ENCODE measurements at places on chromosomes 4 and X.

- DNase-seq: no peak
Observed at GRCh38 chrX:64427787-64428186, 32.5 kb upstream of the MTMR8 start.

DNA sequence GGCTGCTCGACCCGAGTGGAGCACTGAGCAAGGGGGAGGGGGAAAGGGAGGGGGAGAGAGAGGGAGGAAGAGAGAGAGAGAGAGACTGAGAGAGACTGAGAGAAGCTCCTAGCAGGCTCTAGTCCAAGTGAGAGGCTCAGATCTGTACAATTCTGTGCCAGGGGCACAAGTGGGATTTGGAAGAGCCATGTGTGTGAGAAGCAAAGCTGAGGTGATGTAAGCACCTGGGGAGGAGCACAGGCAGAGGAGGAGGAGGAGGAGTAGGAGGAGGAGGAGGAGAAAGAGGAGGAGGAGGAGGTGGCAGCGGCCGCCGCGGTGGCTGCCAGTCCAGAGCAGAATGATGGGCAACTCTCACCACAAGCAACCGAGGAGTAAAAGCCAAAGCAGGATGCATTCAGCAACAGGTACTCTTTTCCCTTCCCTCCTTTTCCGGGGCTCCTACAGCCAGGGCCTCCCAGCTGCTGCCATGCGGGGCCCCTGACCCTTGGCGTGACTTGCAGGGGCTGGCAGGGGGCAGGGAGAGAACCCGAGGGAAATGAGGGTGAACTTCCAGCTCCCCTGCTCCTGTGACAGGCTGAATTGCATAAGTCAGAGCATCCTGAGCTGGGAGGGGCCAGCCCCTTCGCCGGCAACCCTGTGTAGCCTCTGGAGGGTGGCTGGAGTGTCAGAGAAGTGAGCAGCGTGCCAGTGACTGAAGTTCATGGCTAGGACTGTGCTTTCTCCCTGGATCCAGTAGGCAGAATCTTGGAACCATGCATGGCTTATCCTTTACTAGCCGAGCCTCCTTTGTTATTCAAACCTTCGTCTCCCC, 62.2 kb downstream of the RTL5 start:
- DNase-seq: no peak

- no peak for DNase-seq
Observed at GRCh38 chr4:97367878-97368277, 775.4 kb downstream of the STPG2 start.

GRCh38 chrX:139924696-139925095, 8.2 kb downstream of the ATP11C start:
- no peak for DNase-seq

- no peak for DNase-seq
Observed at GRCh38 chr4:117817301-117817700, 217.0 kb upstream of the NDST3 start.

- DNase-seq: no peak
Observed at GRCh38 chrX:413322-414201, 26.9 kb upstream of the PPP2R3B start.

- no peak for DNase-seq
Observed at GRCh38 chr4:34720571-34720970, 1523.7 kb downstream of the ARAP2 start.

GRCh38 chr4:84499624-84499982, 511 bp upstream of the NKX6-1 start:
- DNase-seq: no peak

DNA sequence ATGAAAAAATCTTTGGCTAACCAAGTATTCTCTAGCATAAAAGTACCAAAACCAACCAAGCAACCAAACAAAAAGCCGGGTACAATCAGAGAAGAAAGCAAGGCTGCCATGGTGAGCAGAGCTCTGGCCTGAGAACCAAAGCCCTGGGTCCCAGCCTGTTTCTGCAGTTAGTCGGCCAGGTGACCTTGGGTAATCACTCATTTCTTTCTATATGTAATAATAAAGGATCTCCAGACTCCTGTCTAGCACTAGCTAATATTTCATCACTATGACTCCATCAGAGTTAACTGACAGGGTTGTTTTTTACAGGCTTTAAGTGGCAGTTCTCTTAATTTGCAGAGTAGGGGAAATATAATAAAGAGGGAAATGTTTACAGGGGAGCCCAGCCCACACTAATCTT, 34.0 kb upstream of the RASGEF1B start:
- DNase-seq: no peak

GRCh38 chrX:8897259-8897658, 96.1 kb upstream of the FAM9A start:
- DNase-seq: no peak

DNA sequence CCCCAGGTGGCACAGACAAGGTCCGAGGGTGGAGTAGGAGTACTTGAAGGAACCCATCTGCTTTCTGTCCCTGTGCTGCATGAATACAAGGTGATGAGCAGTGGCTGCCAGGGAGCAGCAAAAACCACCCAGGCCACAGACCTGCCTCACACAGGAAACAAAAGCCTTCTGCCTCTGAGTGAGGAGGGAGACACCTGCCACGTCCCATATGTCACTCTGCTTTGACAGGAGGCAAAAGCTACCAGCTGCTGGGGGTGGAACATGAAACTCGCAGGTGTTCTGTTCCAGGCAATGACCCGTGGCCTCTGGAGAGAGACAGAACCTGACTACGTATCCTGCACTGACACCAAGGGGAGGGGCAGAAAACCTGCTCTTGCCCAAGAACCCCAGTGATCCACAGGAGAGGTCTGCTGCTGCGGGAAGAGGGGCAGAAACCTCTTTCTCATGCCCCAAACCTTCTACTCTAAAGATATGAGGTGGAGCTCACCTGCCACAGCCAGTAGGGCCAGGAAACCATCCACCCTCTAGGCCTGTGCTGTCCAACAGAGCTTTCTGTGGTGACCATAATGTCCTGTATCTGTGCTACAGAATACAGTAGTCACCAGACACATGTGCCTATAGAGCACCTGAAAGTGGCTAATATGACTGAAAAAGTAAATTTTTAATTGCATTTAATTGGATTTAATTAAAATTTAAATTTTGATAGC, 172.9 kb downstream of the PRDM5 start:
- no peak for DNase-seq

DNA sequence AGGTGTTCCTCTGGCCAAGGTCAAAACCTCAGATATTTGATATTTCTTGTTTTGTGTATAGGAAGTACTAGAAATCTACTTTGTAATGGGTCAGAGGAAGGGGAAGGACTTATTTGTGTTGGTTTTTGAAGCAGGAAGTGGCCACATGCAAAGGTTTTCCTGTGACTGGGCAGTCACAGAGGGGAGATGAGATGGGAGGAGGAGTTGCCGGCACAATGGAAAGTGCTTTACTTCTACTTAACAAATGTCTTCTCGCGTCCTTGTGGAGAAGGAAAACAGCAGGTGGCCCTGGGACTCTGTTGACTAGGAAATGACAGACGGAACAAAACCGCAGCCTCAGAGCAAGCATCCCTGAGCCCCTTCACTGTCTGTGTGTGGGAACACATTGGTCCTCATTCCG, 46.6 kb downstream of the SHROOM2 start:
- no peak for DNase-seq

- no peak for DNase-seq
Observed at GRCh38 chr4:15291122-15291521, 136.7 kb upstream of the C1QTNF7 start.

DNA sequence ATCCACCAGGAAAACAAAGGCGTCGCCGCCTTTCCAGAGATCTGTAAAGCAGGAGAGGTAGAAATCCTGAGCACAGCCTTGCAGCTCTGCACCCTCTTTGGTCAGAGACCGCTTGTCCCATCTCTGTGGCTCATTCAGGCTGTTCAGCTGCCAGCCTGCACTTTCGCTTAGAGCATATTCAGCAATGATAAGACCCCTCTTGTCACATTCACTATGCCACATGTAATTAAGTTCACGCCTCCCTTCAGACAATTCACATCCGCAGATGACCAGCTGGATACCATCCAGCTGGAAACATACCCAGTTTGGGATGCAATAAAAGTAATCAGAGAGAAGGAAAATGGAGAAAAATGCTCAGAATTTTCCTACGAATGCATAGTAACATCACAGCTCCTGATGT, 335.4 kb downstream of the UNC5C start:
- no peak for DNase-seq

DNA sequence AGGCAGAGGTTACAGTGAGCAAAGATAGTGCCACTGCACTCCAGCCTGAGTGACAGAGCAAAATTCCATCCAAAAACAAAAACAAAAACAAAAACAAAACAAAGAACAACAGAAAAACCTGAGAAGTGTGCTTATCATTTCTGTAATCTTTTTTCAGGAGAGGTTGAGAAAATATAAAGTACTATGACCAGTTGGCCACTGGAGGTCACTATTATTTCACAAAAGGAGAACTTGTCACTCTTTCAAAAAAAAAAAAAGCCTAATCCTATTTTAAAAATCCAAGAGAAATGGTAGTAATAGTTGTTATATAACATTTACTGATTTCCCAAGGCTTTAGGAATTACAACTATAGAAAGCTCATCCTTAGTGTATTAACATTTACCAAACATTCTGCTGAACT, 24.9 kb upstream of the RNF150 start:
- no peak for DNase-seq

- no peak for DNase-seq
Observed at GRCh38 chr4:79854856-79855502, 218.1 kb downstream of the ANTXR2 start.

GRCh38 chrX:40154853-40155588, 57.3 kb upstream of the BCOR start:
- DNase-seq: no peak

DNA sequence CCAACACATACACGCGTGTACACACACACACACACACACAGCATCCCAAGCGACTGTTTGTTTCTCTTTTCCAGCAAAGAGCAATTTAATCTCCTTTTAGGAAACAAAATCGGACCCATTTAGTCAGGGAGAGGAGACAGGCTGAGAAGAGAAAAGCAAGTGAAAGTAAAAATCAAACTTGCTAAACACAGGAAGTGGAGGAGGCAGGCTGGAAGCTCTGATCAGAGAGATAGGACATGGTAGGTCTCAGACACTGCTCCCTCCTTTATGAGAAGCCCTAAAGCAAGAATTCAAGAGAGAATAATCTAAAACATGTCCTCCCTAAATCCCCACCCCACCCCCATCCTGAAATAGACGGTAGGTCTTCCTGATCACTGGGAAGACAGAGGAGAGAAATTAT, 62.3 kb downstream of the GPC3 start:
- no peak for DNase-seq

GRCh38 chrX:104430072-104430741, 135.8 kb upstream of the IL1RAPL2 start:
- DNase-seq: no peak

DNA sequence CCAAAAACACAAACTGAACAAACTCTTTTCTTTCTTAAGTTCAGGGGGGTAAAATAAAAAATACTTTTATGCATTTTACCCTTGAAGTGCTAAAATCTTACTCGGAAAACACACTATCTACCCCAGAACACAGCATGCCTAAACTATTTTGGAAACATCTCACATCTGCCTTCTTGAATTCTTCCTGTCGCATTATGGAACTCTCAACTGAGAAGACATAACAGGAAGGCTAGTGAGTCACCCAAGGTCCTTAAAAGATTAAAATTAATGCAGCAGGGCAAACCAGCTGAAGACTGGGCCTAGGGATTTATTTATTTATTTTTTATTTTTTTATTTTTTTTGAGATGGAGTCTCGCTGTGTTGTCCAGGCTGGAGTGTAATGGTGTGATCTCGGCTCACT, 208.2 kb downstream of the APBB2 start:
- DNase-seq: no peak

- no peak for DNase-seq
Observed at GRCh38 chrX:124634363-124634762, 288.0 kb downstream of the SH2D1A start.

- no peak for DNase-seq
Observed at GRCh38 chrX:19886883-19887531, 393 bp downstream of the SH3KBP1 start.

GRCh38 chr4:89469516-89469915, 161.9 kb upstream of the GPRIN3 start:
- DNase-seq: no peak

GRCh38 chr4:14865031-14865366, 137.3 kb upstream of the CPEB2 start:
- no peak for DNase-seq

DNA sequence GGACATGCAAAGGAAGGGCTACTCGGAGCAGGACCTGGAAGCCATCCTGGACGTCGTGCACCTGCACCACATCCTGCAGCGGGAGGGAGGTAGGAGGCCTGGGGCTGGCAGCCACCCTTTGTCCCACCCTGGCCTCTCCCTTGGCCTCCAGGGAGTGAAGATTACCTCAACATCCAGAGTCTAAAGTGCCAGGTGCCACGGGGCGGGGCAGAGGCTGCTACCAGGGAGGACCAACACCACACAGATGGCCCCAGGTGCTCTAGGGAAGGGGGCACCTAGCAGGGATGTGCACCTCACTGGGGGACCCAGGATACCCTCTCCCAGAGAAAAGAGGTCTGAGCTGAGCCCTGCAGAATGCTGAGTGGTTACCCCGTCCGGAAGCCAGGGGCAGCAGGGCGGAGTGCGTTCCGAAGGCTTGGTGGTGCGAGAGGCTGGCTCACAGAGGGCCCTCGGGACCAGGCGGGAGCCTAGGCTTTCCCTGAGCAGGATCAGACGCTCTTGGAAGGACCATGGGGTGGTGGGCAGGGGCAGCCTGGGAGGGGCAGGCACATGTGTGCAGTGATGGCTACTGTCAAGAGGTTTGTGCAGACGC, 16.1 kb downstream of the ABCD1 start:
- no peak for DNase-seq

- DNase-seq: no peak
Observed at GRCh38 chrX:25762656-25763055, 375.5 kb upstream of the MAGEB18 start.

DNA sequence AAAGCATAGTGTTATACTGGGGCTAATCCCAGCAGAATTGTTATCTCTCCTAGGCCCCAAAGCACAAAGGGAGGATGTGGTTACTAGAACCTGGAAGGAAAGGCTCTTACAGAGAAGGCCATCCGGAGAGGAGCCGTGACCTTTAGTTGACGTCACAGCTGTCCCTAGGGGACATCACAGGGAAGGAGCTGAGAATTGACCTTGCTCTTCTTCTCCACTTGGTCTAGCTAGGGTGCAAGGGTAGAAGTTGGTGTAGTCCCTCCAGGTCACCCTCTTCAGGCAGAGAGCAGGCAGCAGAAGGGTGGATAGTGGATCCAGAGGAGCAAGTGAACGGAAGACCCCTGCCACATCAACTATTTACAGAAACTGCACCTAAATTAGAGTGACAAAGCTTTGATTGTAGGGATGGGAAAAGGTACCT, 22.8 kb upstream of the FGF2 start:
- DNase-seq: no peak

- DNase-seq: peak; percentile 1
Observed at GRCh38 chrX:9885150-9885549, 82.0 kb upstream of the CLDN34 start.

- no peak for DNase-seq
Observed at GRCh38 chr4:41532882-41533281, 5.1 kb upstream of the LIMCH1 start.
